ENCODE measurements at places on chromosomes 1 and 21.

DNA sequence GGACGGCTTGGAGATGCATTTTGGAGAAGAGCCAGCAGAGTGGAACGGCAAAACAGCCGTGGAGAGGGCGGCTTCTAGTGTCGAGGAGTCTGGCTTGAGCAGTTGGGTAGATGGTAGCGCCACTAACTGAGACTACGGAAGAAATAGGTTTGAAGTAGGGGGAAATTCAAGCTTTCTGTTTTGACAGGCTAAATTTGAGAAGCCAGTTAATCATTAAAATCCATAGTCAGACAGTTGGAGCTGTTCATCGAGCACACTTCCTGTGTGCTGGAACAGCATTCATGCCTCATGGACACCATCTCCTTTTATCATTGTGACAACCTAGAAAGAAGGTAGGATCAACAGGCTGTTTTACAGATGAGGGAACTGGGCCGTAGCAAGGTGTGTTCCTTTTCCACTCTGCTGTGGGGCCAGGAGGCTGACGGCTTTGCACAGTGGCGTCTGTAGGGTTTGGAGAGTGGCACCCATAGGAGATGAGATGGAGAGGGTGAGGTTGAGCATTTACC is 3.4 kb upstream of the PKLR start:
- DNase-seq: no peak

- DNase-seq: no peak
Measured at GRCh38 chr1:180150982-180151381, 3.7 kb upstream of the QSOX1 start.

DNA sequence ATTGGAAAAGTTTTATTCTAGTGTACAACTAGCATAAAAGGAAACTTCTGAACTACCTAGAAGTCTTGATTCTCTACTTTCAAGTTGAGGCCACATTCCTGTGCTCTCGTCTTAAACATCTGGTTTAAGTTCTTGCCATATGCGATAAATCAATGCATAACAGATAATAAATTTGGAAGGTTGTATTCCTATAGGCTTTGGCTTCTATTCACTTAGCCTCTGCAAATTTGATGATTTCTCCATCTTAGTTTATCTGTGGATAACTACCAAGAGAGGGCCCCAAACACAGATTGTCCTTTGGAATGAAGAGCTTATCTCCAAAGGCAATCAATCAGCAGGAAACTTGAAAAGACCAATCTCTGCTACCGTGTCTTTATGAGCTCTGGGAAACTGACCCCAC is 11.7 kb upstream of the RNF2 start:
- no peak for DNase-seq

GRCh38 chr1:214439352-214440119 is 111.9 kb downstream of the PTPN14 start:
- no peak for DNase-seq

GRCh38 chr1:29789221-29789909 is 553.0 kb downstream of the PTPRU start:
- DNase-seq: no peak

DNA sequence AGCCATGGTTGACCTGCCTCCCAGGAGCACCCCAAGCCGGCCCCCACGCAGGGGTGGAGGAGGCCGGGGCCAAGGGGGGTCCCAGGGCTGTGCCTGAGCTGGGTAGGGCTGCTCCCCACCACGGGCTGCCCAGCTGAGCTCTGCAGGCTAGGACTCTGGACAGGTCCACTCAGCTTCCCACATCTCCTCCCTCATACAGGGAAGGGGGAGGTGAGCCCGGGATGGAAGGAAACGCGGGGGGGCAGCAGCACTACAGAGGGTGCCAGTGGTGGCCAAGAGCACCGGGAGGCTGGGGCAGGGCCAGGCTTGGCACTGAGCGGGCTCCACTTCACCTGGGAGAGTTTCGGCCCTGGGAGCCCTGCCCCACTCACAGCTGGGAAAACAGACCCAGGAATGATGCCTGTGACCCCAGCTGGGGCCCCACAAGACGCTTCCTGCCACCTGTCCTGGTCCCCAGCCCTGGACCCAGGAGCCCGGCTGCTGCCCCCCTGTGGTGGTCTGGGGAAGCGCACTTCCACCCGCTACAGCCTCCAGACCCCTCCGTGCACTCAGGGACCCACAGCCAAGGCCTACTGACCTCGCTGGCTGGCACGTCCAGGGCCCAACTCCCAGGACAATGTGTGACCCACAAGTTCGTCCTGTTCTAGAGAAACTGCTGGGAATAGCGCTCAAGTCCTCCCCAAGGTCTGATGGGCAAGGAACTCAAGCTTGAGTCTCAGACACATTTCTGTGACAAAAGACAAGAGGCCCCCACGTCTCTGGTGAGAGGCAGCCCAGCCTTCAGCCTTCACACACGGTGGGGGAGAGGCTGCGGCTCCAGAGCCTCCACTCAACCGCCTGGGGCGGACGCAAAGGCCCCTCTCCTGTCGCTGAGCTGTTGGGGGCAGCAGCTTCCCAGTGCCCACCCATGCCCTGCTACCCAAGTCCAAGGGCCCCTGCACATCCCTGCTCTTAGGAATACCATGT is 3.0 kb downstream of the AURKAIP1 start:
- no peak for DNase-seq

DNA sequence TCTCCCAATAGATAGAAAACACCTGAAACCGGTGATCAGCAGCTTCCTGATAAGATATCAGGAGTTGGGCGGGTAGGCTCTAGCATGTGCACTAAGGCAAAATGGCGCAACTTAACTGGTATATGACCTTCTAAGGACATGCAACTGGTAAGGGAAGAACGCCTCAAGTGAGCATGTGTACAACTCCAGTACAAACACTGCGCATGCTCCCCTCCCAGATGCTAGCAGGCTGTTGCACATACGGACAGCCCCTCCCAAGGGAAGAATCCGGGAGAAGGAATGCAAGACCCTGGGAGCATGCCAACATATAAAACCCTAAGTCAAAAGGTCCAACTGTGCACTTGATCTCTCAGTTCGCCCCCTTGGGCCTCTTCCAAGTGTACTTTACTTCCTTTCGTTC is 110.8 kb downstream of the TSEN15 start:
- DNase-seq: no peak

DNA sequence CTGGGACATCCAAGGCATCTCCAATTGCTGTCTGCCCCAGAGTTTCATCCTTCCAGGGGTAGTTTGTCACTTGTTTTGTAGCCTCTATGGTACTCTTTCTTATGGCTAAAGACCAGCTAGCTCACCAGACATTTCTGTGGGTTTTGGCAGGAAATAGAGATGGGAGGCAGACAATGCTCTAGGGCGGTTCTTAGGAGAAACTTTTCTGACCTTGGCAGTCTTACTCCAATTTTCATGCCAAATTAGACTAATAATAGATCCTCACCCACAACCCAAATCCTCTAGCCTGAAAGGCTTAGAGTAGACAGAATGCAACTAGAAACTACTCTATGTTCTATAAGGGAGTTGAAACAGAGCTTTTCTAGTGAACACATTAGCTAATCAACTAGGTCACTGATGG is 69.8 kb downstream of the LRIG2 start:
- DNase-seq: peak; percentile 17

GRCh38 chr1:22635436-22635835 is 992 bp upstream of the C1QA start:
- DNase-seq: no peak

- DNase-seq: no peak
Measured at GRCh38 chr1:240612811-240613210, 856 bp upstream of the GREM2 start.

DNA sequence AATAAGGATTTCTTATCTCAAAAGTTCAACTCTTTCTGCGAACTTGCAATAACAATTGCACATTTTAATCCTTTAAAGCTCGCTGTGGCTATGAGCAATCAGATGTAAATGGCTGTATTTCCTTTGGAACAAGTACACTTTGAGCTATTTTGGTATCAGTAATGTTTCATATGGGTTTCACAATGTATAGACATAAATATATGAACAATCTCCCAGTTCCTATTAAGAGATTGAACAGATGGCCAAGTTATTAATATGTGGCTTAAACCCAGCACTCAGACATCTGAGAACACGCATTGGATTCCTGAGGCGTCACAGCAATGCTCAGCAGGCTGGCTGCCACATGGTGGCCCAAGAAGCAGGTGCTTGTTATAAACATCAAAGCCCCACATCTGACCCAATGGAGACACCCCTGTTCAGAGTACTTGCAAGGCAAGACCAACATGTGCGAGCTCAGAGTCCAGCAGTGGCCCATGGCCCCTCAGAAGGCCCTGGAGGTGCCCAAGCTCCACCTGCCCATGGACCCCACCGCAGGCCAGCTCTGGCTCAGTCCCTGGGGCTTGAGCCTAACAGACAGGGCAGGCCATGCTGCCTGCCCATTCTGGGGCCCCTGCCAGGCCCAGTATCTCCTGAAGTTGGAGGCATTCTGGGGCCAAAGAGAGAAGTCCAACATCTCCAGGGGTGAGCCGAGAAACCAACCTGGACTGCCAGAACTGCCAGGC is 23.7 kb downstream of the PSMG1 start:
- no peak for DNase-seq

- DNase-seq: no peak
Measured at GRCh38 chr1:23555270-23555985, 3.9 kb downstream of the ID3 start.

DNA sequence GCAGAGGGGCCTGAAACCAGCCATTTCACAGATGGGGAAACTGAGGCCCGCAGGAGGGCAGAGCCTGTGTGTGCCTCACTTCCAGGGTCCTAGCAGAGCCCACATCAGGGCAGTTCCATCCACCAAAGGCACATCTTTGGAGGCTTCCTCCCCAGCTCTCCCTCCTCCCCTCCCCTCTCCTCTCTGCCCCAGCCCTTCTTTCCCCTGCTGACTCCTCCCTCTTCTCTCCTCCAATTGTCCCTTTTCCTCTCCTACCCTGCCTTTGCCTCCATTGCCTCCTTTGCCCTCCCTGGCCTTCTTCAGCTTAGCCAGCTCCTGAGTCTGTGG is 56.6 kb downstream of the TMEM53 start:
- DNase-seq: no peak

Measured in GM04504 (cell line).